ENCODE measurements at places on chromosomes 12 and 14.

DNA sequence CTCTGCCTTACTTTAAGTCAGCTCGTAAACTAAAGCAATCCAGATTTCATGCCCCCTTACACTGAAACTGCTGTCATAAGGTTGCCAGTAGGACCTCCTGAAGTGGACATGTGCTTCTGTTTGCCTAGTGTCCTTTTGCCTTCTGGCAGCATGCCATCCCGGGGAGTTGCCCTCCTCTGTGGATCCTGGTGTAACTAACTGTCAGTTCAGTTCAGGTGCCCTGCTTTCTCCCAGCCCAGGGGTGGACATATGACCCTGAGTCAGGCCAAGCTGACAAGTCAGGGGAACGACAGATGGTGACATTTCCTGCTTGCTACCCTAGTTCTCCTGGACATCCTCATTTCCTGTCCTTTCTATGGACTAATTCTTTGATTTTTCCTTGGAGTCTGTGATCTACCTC, 25.6 kb downstream of the AKAP6 start:
- DNase-seq = peak; percentile 34

DNA sequence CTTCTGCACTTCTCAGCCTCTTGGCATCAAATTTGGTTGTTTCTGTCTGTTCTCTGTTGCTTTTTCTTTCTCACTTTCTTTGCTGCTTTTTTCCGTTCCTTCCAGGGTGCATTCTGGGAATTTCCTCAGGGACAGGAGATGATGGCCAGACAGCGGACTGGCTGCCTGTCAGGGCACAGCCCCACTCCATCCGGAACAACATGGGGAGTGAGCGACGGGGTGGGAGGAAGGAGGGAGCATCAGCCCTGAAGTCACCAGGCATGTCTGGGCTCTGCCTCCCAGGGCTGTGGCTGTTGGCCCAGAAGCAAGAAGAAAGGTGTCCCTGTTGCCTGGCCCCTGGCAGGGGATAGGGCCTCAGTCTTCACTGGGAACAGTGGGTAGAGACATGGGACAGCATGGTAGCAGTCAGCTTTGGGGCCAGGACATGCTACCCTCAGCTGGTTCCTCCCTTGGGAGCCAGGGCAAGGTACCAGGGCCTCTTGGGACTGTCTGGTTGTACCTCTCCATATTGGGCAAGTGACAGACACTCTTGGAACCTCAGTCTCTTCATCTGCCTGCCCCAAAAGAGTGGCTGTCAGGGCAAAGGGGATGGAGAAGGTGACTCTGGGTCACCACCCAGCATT, 8.6 kb downstream of the PGF start:
- DNase-seq = no peak

DNA sequence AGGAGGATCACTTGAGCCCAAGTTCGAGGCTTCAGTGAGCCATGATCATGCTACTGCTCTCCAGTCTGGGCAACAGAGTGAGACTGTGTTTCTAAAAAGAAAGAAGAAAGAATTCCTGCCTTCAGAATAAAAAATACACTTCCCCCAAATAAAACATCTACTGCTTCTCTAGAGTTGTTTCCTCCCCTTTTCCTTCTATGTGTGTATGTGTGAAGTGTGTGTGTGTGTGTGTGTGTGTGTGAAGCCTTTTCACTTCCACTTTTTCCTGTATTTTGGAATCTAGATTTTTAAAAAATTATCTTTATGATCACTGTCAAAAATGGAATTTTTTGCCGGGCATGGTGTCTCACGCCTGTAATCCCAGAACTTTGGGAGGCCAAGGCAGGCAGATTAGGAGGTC, 12.6 kb upstream of the SNX6 start:
- DNase-seq = no peak

DNA sequence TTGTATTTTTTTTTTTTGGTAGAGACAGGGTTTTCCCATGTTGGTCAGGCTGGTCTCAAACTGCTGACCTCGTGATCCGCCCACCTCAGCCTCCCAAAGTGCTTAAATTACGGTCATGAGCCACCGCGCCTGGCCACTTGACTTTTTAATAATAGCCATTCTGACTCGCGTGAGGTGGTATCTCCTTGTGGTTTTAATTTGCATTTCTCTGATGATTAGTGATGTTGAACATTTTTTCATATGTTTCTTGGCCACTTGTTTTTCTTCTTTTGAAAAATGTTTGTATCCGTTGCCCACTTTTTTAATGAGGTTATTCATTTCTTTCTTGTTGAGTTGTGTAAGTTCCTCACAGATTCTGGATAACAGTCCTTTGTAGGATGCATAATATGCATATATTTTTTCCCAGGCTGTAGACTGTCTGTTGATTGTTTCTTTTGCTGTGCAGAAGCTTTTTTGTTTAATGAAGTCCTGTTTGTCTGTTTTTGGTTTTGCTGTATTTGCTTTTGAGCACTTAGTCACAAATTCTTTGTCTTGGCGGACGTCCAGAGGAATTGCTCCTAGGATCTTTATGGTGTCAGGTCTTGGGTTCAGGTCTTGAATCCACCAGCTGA, 10.3 kb upstream of the PGAM5 start:
- DNase-seq = no peak
